ENCODE measurements at places on chromosomes 7 and 10. TPM values are rescaled to one million over a fixed set of nuclear protein-coding genes. Genes with fewer than 3 reads are reported as not detected.

DNA sequence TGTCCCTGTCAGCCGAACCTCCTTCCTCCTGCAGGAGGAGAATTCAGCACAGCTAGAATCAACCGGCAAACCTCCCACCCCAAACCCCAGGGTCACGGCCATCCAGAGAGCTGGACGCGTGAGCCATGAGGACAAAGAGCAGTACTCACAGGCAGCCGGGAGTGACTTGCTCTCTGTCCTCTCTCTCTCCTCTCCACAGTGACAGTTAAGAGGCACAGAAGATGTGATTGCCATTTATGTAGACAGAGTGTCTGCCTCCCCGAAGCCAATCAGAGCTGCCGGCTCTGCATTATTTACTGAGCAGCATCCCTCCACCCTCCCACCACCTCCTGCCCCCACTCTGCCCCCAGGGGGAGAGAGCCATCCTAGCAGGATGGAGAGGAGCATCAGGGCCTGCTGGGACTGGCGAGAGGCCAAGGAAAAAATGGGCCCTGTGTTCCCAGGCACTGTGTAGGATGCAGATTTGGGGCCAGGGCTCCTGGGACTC is 4.3 kb downstream of the DDC start:
- no peak for DNase-seq

DNA sequence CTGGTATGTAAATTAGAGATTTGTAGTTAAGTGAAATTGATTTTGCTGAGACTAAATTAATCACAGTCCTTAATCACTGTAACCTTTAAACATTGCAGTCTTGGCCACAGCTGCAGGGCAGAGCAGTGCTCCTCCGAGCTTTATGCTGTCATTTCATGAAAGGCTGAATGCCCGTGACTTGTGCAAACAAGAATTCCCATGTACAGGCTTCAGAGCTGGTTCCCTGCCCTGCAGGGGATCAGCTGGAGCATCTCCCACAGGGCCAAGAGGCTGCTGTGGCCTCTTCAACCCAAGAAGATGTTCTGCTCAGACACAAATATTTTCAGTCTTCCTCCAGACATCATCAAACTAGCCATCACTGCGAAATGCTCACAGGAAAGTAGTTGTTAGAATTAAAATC is 419.1 kb downstream of the AUTS2 start:
- DNase-seq, result no peak

- DNase-seq, result no peak
These were observed 22.6 kb downstream of the PNPLA8 start for GRCh38 chr7:108503112-108504026.

DNA sequence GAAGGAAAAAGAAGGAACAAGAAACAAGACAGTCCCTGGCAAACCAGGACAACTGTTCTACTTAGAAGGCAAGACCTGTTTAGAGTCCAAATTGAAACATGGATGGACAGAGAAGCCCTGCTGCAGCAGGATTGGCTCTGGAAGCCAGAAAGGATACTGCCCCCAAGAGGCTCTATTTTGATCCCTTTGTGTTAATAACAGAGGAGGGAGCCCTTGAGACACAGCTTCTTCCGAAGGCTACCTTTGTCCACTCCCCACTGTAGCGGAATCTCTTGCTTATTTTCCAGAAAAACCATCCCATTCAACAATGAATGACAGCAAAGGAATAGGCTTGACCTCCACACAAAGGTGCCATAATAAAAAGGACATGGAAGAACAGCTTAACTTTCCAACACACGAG is 120.3 kb upstream of the FOXK1 start:
- no peak for DNase-seq

Gene NSUN6
- total RNA-seq, result 12.7 TPM
